ENCODE measurements at places on chromosomes 5 and 9.
A peak's percentile ranks its signal among the peaks of the same experiment; 100 is the strongest.

DNA sequence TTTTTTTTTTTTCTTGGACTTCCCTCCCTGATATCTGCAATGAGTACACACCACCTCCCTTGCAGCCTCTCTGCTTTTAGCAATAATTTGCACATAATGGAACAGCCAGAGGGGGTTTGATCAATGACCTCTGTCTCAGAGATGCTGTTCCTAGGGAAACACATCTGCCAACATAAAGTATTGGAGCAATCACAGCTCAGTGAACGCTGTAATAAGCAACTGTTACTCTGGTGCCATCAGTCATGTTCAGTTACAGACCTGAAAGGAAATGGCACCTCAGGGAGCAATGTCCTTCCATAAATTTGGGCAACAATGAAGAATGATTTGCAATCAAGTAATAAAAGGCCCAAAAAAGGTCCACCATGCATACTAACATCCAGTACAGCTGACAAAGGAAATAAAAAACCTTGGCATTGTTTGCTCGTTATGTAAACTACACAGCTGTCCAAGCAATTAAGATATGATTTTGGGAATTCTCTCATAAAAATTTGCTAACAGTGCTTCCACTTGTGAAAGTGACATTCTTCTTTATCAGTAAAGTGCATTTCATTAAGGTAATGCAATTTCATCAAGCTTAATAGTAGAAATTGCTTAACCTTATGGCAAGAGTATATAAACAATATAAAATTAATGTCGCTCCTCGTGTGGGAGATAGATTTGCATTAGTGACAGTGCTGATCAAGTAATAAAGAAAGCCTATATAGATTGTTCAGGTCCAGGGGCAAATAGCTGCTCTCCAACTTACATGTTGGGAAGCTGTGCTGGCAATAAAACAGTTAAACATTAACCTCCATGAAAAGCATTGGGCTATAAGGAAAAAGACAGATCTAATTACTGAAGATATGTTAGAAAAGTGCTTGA is 167.8 kb downstream of the RASEF start:
- no peak for DNase-seq

GRCh38 chr9:137382444-137383080 is 40.4 kb downstream of the EXD3 start:
- no peak for DNase-seq

- DNase-seq, result no peak
These were observed 277.2 kb upstream of the NR4A3 start for GRCh38 chr9:99544526-99544925.

- DNase-seq, result no peak
These were observed 67.3 kb downstream of the DOCK8 start for GRCh38 chr9:281741-282645.

GRCh38 chr9:95505717-95506427 is 10.9 kb downstream of the PTCH1 start:
- no peak for DNase-seq

DNA sequence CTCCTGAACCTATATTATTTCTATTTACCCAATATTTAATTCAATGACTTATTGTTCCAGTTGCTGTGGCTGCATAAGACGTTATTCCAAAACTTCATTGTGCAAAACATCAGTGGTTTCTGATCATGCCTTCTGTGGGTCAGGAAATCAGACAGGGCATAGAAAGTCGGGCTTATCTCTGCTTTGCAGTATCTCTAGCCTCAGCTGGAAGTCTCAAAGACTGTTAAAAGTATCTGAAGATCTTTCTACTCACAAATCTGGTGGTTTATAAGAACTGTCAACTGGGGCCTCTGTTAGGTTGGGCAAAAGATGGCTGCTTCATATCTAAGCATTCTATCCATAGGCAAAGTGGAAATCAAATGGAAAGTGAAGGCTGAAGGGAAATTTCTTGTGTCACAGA is 687.7 kb upstream of the ARRDC3 start:
- no peak for DNase-seq

DNA sequence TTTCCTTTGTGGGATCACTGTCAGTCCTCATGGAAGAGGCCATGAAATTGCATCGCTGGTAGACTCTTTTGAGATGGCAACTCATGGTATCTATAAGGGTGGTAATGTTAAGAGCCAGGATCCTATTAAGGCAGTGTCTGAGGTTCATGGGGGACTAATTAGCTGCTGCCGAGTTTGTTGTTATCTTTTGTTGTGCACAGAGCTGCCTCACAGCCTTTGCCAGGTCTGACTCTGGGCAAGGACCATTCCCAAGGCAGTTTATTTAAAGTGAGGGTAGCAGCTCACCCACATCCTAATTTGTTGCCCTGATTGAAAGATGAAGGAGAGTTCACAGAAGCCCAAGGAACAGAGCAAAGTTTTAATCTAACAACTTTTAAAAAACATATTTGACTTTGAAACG is 7.9 kb downstream of the SMARCA2 start:
- DNase-seq, result no peak

GRCh38 chr5:173248481-173248880 is 13.5 kb upstream of the NKX2-5 start:
- no peak for DNase-seq

DNA sequence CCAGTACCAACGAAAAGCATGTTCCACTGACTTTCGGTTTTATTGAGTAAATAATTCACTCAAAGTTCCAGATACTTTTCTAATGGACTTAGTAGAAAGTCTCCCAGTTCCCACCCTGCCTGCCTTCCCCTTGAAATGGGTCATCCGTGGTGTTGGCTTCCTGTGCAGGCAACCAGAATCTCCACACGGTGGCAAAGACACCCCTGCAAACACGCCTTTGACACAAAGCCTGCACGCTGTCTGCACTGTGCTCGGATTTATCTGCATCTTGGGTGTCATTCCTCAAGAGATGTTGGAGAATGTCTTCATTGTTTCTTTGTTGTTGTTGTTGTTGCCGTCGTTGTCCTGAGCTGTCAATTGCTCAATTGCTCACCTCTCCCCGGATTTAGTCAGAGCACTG is 150.0 kb upstream of the IRX2 start:
- no peak for DNase-seq

DNA sequence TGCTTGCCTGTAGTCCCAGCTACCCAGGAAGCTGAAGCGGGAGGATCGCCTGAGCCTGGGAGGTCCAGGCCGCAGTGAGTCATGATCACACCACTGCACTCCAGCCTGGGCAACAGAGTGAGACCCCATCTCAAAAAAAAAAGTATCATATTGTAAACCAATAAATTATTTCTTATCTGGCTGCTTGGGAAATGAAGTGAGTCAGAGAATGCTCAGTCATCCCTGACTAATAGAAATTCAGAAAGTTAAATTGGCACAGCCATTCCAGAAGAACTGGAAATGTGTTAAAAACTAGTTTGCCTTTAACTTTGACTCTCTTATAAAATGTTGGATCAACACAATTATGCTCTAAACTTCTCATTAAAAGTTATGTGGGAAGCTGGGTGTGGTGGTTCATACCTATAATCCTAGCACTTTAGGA is 9.8 kb upstream of the GNE start:
- no peak for DNase-seq

GRCh38 chr9:103242025-103242424 is 246.9 kb downstream of the CYLC2 start:
- DNase-seq, result no peak

- no peak for DNase-seq
These were observed 41.8 kb upstream of the ROR2 start for GRCh38 chr9:91991721-91992341.

GRCh38 chr9:70229026-70229425 is 29.8 kb upstream of the SMC5 start:
- DNase-seq, result no peak

DNA sequence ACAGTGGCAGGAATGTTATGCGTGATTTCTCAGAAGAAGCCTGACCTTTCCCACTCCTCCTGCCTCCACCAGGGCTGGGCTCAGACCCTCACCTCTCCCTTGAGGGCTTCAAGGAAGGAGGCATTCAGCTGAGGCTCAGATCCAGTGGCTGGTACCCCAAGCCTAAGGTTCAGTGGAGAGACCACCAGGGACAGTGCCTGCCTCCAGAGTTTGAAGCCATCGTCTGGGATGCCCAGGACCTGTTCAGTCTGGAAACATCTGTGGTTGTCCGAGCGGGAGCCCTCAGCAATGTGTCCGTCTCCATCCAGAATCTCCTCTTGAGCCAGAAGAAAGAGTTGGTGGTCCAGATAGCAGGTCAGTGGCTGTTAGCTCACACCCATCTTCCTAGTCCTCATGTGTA is 9.9 kb downstream of the BTNL9 start:
- no peak for DNase-seq

- DNase-seq, result no peak
These were observed 68.8 kb downstream of the NTRK2 start for GRCh38 chr9:84738353-84738752.

GRCh38 chr9:33288828-33289483 is 1.4 kb upstream of the NFX1 start:
- DNase-seq, result no peak

- no peak for DNase-seq
These were observed 230.3 kb downstream of the CRB2 start for GRCh38 chr9:123586275-123586674.

- no peak for DNase-seq
These were observed 78.2 kb downstream of the SNX18 start for GRCh38 chr5:54595721-54596120.

DNA sequence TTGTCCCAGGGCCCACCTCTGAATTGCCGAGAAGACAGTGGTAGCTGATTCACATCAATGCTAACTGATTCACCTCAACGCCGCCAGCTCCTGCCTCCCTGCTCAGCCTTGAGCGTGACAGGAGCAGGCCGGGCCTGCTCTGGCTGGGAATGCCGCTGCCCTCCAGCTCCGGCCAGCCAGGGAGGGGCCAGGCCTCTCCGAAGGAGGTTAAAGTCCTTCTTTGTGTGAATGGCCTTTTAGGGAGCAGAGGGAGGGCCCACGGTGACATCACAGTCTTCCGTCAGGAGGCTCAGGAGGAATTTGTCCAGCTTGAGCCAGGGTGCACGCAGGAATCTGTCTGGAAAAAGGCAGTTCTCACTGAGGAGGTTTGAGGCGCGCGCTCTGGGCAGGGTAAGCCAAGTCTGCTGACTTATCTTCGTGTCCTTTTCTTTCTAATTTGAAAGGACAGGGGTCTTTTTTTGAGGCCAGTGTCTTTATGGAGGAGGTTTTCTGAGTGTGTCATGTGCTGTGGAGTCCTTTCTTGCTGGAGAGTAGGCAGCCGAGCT is 82.7 kb downstream of the C9orf152 start:
- DNase-seq, result peak; percentile 54

DNA sequence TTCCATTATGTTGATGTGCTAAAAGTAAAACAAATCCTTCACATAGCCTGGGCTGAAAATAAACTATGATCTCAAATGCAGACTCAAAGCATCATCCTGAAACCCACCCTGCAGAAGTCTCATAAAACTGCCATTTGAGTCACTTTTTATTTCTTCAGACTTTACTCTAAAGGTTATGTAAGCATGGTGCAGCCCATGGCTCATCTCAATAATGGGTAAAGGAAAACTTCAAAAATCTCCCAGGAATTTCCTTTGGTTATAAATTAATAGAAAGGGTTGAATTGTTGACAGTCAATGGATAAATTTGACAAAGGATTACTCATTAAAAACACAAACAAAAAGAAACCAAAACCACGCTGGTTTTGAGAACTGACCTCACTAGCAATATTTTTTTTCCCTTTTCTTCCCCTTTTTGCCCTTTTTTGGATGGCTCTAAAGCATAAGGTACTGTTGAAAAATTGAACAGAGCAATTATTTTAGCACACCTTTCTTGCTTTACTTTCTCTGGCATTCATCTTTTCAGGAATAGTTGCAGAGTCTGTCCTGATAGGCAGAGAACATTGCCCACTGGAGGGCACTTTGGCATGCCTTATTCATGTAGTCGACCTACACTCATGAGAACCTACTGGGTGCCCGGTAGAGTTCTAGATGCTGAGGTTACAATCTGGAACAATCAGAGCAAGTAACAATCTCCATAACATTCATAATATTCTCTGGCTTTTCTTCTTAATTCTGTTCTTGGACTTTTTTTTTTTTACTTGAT is 191.4 kb downstream of the TMEM167A start:
- no peak for DNase-seq

- DNase-seq, result peak; percentile 95
These were observed 67.2 kb upstream of the IFNE start for GRCh38 chr9:21549251-21549765.

GRCh38 chr5:1961304-1961946 is 78.7 kb upstream of the IRX4 start:
- no peak for DNase-seq

Data from fibroblast of the conjunctiva (primary cell).